ENCODE measurements at places on chromosomes 7 and 10.

- DNase-seq = no peak
These were observed 171.5 kb upstream of the AKR1E2 start for GRCh38 chr10:4654496-4654895.

GRCh38 chr7:124152859-124153692, 120.2 kb upstream of the TMEM229A start:
- peak; percentile 5 for DNase-seq

GRCh38 chr10:74930965-74931364, 104.6 kb downstream of the KAT6B start:
- DNase-seq = no peak

DNA sequence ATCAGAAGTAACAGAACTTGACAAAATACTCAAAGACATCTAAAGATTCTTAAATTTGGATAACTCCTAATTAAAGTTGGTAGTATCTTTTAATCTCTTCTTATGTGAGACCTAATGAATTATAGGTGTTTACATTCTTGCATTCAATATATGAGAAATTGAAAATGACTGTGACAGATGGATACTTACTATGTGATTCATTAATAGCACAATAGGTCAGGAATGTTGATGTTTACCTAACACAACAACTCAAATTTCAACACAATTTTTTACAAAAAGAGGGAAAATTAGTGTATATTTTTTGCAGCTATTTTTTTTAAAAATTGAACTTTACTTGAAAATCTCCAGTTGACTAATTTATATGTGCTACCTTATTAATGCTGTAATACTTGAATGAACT, 31.7 kb upstream of the MCU start:
- no peak for DNase-seq

- DNase-seq = no peak
These were observed 20.4 kb downstream of the ZNF775 start for GRCh38 chr7:150399421-150400007.

Data from LHCN-M2 (cell line).